ENCODE measurements at places on chromosomes 6 and 20.

GRCh38 chr6:37600312-37600916 lies 97.3 kb downstream of the MDGA1 start:
- no peak for DNase-seq

DNA sequence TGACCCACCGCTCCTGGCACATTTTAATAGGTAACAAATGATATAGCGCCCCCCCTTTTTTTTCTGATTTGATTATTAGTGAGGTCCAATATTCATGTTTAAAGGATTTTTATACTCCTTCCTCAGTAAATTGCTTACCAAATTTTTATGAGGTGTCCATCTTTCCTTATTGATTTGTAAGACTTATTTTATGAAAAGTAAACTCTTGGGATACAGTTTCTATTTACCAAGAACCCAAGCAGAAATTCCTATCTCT lies 25.1 kb downstream of the TRIM27 start:
- no peak for DNase-seq

DNA sequence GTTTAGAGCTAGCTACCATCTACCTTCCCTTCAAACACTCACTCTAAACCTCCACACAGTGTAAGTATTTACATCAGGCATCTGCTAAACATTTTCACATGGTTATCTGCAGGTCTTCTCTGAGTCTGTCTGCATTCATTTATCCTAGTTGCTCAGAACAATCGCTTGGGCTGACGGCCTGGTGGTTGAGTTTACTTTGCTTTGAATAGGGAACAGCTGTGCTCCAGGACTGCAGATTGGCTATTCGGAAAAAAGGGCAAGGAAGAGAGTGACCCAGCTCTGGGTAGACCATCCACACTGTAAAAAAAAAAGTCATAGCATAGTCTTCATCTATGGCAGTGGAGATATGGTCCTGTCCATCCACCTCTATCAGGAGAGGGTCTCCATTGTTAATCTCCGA lies 115.3 kb upstream of the ESR1 start:
- DNase-seq = no peak

DNA sequence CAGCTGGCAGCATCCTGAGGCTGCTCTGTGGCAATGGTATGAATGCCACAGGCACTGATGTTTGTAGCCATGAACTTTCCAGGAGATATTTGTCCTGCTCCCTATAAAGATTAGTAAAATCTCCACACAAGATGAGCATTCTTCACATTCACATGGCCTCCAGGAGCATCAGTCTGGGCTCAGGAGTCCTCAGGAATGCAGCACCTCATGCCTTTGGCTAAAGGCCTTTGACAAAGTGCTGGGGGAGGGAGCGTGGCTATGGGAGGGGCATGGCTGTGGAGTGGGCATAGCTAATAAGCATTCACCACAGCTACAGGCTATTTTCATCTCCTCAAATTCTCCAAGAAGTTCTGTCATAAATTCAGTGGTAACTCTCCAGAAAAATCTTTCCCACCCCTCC lies 90.5 kb upstream of the LY86 start:
- no peak for DNase-seq

DNA sequence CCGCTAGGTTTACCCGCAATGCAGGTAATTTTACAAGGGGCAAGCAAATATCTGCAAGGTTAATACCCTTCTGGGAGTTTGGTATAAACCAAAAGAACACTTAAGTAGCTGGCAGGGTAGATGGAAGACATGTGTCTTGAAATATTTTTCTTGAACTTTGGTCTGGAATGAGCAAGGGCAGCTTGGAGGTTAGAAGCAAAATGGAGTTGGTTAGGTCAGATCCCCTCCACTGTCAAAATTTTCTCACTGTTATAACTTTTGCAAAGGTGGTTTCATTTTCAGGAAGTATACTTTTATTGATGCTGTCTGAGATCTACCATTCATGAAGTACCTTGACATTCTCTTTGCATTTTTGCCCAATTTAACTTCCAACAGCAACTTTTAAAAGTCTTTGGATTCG lies 13.3 kb upstream of the KIAA1586 start:
- DNase-seq = no peak

DNA sequence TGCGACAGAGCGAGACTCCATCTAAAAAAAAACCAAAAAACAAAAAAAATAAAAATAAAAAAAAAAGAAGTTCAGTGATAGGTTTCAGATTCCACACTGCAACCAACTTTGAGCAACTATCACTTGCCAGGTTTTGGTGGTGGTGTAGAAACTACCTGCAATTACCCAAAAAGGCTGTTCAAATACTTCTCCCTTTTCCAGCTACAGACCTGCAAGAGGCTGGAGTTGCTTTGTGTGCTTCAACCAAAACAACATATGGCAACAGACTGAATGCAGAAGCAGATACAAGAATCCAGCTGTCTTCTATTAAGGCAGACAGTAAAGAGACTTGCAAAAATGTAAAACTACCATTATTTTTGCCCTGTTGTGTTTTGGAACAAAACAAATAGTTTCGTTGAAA lies 9.3 kb upstream of the BCAS1 start:
- DNase-seq = no peak

- no peak for DNase-seq
Measured at GRCh38 chr6:156563714-156564113, 213.5 kb upstream of the ARID1B start.

DNA sequence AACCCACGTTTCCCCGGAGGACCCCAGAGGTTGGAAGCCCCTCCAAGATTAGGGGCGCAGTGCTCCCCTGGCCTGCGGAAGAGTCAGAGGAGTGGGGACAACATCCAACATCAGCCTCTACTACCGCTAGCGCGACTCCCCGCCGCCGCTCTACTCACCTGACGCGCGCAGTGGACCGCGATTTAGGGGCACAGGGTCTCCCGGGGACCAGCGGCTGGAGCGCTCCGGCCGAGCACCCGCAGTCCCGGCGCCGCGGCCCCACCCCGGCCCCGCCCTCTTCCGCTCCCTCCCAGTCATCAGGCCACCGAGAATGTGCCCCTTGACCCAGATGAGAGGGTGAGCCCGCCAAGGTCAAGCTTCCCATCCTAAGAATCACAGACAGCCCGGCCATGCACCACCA lies at the start of gene ZFP57:
Gene ZFP57 (minus strand): TSS at position 249 of the 400 bp plus-strand sequence. CDS start 4,149 bp downstream, outside the sequence.
- no peak for DNase-seq

GRCh38 chr6:156337801-156338200 lies 439.4 kb upstream of the ARID1B start:
- no peak for DNase-seq

DNA sequence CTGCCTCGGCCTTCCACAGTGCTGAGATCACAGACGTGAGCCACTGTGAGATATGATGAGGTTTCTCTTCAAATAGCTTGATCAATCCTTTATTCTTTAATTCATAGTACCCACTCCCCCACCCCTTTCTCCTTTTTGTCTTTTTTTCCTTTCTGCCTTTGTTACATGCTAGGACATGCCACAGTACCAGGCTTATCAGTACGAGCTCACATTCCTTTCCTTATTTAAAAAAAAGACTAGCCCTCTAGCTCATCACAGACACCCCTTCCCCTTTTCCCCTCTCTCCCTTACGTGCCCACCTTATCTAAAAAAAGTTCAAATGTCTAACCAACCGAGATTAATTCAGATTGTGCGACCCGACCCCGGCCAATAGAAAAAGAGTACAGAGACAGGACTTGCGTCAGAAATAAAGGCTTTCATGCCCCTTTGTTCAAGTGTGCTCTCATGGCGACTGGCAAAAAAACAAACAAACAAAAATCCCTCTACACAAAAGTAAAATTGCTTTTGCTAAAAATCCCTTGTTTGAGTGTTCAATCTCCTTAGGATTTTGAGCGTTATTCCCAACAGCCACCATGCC lies 49.2 kb downstream of the MRAP2 start:
- DNase-seq = no peak

DNA sequence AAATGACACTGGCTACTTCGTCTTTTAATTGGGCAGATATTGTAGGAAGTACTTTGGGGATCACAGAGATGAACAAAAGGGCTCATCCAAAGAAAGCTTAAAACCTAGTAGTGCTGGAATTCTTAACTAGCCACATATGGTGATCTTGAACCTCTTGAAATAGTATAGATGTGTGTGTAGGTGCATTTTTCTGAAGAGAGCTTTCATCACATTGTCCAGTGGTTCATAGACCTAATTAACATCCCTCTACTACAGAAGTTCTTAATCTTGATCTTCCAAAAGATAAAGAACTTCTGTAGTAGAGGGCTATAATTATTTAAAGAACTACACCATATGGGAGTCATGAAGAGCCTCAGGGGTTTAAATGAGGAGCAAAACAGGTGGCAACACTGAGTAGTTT lies 2.3 kb upstream of the PRIM2 start:
- no peak for DNase-seq
